ENCODE measurements at places on chromosomes 11 and 22.

GRCh38 chr22:49158741-49159564 is 668.7 kb downstream of the BRD1 start:
- DNase-seq = no peak

DNA sequence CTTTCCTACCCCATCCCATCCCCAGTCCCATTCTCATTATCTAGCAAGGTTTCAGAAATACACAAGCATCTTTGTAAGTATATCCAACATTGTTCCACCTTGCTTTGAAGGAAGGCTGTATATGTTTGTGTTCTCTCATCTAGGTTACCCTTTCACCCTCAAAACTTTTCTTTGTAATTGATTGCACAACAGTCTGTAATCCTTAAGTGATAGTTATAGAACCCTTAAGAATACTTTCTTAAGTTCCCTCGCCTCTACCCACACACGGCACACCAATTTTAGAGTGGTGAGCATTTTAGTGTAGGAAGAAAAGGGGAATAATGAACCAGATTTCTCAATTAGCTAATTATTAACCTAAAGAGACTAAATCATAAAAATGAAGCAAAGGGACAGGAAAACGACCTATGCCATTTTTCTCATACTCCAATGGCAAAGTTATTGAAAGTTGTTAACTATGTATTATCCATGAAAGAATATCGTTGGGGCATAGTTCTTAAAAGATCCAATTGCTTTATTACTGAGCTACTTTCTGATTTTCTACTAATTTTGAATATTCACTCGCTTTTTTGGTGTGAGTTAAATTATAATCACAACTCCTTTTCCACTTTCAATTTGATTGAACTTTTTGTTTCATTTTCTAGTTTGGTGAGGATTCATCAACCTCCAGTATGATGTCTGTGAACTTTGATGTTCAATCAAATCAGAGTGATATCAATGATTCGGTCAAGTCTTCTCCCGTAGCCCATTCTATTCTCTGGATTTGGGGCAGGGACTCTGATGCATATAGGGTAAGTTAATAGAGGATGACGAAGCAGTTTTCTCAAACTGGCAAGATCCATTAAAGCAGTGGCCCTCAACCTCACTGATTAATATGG is 44.9 kb downstream of the TTC17 start:
- no peak for DNase-seq

- no peak for DNase-seq
Measured at GRCh38 chr11:41301023-41301422, 158.4 kb downstream of the LRRC4C start.

DNA sequence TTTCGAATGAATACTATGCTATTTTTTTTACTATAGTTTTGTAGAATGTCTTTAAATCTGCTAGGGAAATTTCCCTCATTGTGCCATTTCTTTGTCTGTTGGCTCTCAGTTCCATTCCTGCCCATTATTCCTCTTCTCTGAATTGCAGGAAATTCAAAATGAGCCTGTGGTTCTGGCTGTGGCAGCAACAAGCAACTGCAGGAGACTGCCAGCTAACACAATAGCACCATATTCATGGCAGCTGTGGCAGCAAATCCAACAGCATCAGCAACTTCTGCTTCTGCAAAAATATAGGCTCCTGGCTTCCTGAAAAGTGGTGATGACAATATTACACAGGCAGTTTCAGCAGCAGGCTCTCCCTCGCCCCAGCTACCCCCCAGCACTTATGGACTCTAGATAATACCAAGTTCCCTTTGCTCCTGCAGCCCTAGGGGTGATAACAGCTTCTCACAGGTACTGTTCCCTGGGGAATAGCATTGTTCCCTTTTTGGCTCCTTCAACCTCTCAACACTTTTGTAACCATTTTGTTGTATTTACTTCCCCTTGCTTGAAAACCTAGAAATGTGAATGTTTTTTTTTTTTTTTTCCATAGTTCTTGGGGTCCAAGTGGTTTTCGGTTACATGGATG is 9.3 kb downstream of the PATE4 start:
- no peak for DNase-seq

DNA sequence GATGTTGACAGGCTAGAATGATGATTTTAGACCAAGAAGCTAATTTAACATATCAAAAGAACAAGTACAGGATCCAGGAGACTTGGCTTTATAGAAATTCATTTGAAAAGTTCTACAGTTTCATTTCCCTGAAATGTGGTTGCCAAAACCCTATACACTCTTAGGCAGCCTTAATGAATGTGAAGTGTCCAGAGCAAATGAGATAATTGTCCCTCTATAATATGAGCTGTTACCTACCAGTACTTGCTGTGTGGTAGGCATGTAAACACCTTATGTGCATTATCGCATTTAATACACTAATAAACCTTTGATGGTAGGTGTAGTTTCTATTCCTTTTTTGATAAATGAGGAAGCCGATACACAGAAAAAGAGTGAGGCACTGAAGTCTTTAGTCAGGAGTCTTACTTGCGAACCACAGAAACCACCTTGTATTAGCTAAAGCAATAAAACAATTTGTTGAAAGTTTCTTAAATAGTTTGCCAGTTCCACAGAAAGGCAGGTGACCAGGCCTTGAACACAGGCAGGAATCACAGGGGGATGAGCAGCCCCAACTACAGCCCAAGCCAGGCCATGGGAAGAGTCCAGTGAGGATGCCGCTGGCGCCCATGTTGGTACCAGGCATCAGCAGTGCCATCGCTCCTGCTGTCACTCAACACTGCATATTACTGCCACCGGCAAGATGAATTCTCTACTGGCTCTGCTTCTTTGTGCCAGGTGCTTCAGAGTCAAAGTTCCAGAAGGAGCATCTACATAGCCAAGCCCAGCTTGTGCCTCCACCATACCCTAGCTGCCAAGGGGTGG is 81.7 kb downstream of the SWAP70 start:
- no peak for DNase-seq

- DNase-seq = no peak
Measured at GRCh38 chr11:96257972-96258934, 84.7 kb downstream of the MAML2 start.

DNA sequence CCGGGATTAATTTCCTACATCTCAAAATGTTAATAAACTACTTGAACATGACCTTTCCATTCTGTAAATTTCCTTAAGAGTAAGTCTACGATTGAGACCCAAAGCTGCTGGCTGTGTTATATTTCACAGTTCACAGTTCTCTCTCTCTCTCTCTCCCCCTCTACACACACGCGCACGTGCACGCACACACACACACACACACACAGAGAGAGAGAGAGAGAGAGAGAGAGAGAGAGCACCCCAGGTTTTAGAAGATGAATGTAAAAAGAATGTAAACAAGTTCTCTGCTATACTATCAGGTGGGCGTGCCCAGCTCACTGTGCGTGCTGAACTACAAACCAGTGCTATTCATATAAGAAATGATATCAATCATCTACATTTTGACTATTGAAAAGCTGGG is 3.3 kb downstream of the BDNF start:
- DNase-seq = no peak

- no peak for DNase-seq
Measured at GRCh38 chr11:99568808-99569207, 548.1 kb downstream of the CNTN5 start.

DNA sequence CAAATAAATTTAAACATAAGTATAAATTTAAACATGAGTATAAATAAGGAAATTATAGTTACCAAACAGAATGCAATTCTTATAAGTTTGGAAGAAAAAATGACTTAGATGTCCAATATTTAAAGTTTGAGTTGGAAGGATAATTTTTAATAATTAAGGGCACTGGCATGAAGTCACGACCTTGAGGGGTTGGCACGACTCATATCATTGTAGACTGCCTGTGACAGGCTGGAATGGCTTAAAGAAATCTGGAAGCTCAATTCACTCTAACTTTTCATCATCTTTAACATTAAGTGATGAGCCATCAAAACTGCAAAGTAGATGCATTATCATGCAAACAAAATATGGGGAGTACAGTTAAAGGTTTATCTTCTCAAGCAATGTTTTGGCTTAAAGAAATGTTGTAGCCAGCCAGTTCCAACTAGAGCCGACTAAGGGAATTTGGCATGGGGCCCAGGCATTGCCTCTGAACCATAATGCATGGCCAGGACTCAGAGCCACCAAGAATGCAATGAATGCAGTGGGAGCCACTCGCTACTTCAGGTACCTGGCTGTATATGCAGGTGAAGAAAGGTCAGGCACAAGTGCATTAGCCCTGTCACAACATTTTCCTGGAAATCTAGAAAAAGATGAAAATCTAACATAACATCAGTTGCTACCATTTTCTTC is 33.4 kb downstream of the PGR start:
- no peak for DNase-seq

- DNase-seq = no peak
Measured at GRCh38 chr11:11978792-11979487, 29.5 kb downstream of the DKK3 start.

GRCh38 chr11:78893996-78894395 is 319.3 kb upstream of the NARS2 start:
- no peak for DNase-seq

- DNase-seq = no peak
Measured at GRCh38 chr22:43308060-43308830, 34.9 kb downstream of the SCUBE1 start.

GRCh38 chr22:27682437-27682836 is 119.1 kb downstream of the MN1 start:
- DNase-seq = no peak

- DNase-seq = no peak
Measured at GRCh38 chr11:3091081-3091845, 34.0 kb upstream of the CARS1 start.

GRCh38 chr22:37282385-37282677 is at the start of gene CYTH4:
TSS of gene CYTH4 (plus strand) at chr22:37282508. CDS start at chr22:37282570, 62 bp downstream.
- DNase-seq = peak; percentile 64

DNA sequence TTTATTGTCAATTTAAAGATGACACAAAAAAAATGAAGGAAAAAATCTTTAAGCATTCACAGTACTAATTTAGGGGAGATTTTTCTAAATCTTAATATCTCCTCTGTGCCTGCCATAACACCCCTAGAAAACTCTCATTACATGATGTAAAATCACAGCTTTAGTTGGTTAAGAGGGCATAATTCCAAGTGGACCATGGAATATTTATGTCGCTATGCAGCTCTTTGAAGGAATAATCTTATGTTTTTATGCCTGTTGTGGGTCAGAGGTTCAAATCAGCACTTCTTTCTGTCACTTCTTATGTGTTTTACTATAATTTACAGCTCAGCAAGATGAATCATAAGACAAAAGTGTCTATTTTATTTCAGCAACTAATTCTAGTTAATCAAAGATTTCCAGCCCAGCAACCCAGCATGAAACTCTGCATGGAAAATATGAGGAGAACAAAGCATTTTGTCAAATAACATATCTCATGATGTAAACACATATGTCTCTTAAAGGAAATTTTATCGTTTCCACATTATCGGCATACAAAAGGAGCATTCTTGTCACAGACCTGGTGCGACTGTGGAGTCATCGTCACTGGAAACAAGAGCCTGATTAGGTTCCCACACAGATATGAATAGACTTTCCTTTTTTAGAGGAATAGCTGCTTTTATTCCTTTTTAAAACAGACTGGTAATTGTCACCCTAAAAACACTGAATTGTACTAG is 274.8 kb downstream of the SOX6 start:
- no peak for DNase-seq

DNA sequence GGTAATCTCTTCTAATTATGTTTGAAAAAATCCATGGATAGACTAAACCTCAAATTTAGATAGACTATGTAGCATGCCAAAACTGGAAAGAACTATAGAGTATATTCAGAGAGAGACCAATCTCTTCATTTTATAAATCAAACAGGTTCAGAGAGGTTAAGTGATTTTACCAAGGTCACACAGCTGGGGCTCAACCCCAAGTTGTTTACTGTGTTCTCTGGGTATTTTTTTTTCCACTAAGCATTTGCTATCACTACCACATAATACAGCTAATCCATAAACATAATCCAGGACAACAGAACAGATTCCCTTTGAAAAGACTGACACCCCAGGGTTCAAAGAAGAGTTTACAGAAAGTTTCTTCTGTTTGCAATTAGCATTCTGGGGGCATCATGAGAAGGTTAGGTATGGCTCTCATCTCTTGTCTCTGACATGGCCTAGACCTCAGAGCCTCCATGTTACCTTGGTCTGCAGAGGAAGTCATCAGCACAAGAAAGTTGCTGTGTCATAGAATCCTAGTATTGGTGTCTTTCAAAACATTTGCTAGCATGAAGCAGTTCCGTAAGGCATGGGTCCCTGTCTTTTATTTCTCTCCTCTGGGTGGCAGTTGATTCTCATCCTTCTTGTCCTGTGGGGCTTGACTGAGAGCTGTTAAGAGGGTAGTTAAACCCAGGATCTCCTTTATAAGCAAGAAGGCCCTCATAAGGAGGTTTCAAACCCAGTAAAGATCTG is 94.5 kb upstream of the HSD17B12 start:
- DNase-seq = no peak

- no peak for DNase-seq
Measured at GRCh38 chr11:6206456-6207180, 1.3 kb downstream of the C11orf42 start.

DNA sequence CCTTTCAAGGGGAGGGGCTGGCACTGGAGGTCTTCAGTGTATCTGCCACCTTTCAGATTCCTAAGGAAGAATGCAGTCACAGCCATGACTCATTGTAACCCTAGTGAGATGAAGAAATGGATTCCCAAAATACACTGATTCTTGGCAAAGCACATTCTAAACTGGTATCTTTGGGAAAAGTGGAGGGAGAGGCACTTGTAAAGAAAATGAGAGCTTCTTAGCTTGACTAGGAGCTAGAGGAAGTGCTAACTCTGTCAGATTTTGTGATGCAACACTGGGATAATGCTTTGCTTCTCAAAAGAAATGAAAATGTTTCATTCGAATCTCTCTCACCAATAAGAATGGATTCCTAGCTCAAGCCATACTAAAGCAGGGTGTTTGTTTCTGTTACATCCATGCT is 14.3 kb downstream of the NRIP3 start:
- no peak for DNase-seq

GRCh38 chr11:75583718-75584658 is 21.9 kb downstream of the SERPINH1 start:
- DNase-seq = no peak

GRCh38 chr11:23138761-23139160 is 278.5 kb upstream of the CCDC179 start:
- no peak for DNase-seq

DNA sequence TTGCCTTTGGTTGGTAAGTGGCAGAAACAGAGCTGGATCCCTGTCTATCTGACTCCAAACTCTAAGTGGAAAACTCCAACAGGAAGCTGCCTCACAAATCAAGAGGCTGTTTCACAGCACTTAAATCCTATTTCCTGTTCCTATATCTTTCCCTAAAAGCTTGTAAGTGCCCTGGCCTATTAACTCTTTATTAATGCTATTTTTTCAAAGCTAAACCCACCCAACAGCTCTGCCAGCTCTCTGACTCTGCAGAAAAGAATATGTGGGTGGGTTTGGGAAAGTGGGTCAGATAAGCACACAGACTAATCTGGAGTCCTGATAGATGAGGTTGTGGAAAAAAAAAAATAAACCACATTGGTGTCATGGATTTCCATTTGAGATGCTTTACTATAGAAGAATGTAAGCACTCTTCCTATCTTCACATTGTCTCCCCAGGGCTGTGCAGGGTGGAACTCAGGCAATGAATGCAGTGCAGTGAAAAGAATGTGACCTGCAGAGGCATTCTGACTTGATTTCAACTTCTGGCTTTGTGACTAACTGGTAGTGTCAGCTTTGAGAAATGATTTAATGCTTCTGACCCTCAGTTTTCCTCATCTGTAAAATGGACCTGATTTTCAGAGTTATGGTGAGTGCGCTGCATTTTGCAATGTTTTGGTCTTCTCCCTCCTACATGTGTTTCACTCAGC is 125.6 kb downstream of the AASDHPPT start:
- DNase-seq = no peak
